ENCODE measurements at places on chromosomes 16 and 17.

DNA sequence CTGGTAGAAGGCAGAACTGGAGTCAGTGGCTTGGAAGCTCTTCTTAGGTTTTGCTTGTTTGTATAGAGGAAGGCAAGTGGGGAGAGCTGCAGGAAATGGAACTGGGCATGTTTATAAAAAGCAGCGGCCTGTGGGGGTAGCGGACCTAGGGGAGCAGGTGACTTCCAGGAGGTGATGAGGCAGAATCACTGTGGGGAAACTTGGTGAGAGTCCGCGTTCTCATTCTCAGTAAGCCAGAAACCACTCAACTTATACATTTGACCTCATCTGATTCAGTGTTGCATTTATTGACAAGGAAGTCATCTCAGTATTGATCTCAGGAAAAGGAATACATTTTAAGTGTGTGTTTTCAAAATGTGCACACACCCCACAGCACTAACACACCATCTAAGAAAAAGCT, 299.8 kb downstream of the CNTNAP4 start:
- no peak for DNase-seq

DNA sequence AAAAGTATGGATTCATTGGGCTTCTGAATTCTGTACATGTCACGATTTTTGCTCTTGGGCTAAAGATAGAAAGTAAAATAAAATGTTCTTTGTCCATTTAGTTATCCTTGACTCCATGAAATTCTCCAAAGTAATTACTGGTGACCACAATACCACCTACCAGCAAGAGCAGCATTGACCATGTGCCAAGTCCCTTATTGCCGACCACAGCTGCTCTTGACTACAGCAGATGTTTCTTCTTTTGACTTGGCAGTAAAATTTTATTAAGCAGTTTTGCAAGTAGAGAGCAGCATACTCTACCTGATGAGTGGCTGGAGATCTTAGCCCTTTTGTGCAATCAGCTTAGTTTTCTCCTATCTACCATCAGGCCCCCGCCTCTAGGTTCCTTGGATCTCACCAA, 152.2 kb upstream of the TBX2 start:
- no peak for DNase-seq

DNA sequence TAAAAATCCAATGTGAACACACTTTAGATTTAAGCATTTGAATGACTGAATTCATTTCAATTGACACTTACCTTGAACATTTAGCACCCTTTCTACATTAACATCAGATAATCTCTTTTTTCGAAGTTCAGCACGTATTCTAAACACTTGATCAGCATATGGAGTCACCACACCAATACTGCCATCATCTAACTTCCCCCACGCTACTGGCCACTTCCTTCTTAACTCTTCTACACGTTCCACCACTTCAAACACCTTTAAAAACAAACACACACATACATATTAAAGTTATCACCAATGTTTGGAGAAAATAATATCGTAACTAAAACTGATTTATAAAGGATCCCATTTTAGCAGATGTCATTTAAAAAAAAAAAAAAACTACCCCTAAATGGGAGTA, 93.5 kb downstream of the CACNG1 start:
- DNase-seq, result peak; percentile 60

GRCh38 chr17:74089869-74090464, 113.5 kb upstream of the RPL38 start:
- DNase-seq, result peak; percentile 68

GRCh38 chr17:81960130-81960958, 643 bp downstream of the NOTUM start:
- no peak for DNase-seq

GRCh38 chr16:22171953-22172352, 9.6 kb downstream of the SDR42E2 start:
- DNase-seq, result no peak

DNA sequence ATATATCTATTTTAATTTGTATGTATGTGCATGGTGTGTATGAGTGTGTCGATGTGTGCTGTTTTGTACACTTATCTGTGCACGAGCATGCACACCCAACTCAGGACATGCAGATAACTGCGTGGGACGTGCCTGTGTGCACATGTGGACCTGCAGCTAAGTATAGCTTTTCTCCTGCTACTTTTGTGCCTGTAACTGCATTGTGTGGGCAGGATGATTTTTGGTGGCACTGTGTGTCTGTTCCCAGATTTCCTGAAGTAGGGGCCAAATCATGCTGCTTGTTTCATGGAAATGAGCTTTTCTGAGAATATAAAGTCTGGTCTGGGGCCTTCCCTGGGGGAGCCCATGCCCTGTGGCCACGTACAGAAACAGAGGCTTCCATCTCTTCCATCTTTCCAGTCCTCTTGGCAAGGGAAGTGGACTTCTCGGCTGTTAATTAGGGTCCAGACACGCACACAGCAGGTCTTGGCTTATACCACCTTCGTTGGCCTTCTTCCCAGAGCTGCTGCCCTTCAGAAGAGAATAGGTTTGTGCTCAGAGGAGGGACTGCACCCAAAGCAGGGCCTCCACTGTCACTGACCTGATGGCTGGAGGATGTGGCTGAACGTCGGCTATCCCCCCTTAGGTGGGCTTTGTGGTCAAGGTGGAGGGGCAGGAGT, 30.2 kb downstream of the SPNS3 start:
- DNase-seq, result no peak
